Stimulated activated CD4-positive, alpha-beta T cell treated with anti-CD3 and anti-CD28 coated beads, Interleukin-2, amount 100 ng/mL, for 48 hours (primary cell): ENCODE measurements at places on chromosomes 6 and 20.

DNA sequence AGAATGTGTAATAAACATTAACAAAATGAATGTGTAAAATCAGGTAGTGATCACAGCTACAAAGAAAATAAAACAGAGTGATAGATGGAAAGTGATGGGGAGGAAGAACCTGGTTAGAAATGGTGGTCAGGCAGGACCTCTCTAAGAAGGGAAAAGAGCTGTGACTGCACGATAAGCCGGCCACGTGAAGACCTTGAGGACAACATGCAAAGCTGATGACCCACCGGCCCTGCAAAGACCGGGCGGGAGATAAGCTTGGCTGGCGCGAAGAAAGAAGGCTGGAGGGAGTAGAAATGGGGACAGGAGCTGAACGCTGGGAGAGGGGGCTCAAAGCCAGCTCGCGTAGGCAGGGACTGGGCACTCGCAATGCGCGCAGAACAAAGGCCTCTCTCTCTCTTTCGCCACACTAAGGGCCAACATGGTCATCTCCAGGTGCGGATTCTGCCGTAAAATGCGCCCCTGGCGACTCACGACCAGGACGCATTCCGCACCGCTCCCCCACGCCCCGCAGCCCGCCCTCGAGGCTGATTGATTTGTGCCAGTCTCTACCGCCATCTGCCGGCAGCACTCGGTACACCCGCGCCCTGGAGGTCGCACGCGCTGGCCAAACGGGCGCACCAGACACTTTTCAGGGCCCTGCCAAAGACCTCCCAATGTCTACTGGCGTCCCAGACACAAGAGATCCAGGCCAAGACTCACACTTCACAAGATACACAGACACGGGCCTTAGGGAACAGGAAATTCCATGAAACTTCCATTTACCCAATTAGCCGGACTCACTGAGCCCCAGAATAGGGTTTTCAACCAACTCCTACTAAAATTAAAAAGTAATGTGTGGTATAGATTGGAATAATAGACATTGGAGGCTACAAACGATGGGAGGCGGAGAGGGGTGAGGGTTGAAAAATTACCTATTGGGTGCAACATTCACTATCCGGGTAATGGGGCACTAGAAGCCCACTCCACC is 9.4 kb downstream of the DEFB132 start:
- DNase-seq, result peak; percentile 91

DNA sequence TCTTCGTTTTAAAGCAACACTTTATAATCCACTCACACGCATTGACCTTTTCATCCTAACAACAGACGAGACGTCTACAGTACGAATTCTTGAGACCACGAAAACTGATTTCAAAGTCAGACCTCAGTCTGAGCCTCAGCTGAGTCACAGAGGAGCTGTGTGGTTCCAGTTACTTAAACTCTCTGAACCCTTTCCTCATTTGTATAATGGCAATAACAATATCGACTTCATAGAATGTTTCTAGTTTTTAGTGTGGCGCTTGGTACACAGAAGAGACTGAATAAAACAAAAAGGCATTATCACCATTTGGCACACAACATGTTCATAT is 236.9 kb downstream of the ATXN1 start:
- no peak for DNase-seq

DNA sequence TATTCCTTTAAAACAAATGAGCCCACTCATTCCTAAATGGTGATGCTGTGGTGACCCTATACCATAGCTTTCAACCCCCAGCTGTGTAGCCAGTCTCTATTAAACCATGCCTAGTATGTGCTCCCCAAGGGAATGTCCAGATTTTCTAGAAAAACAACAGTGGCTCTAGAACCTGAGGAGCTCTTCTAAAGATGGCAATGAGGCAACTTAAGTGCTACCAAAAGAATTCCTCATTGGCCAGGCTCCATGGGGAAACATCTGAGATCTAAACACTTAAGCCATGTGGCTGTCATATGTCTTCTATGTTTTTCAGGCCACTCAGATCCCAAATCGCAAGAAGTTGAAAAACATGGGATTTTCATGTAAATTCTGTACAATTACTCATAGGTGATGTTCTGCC is 191.0 kb downstream of the TPBG start:
- DNase-seq, result no peak

- peak; percentile 77 for DNase-seq
Observed at GRCh38 chr6:28943557-28944411, 20.0 kb upstream of the TRIM27 start.

DNA sequence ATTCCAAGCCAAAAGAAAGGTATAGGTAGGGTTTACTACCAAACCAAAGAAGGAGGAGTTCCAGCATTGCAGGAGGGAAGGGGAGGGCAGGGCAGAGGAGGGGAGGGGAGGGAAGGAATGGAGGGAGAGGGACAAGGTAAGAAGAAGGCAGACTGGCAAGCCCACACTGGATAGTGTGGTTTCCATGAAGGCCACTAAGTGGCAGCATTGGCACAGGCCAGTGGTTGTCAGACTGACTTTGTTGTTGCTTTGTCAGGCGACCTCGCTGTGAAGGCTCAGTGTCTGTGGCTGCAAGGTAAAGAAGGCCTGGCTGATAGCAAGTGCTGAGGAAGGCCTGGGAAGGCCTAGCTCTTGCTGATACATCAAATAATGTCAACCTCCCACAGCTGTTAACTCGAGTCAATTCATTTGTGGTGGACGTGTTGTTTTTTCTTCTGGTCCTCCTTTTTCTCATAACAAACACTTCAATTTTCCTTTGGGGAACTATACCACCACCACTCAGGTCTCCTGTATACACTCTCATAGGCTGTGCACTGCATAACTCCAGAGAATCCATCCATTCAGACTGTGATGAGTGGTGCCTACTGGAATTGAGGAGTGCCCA is 7.7 kb upstream of the ZNF334 start:
- DNase-seq, result peak; percentile 30

DNA sequence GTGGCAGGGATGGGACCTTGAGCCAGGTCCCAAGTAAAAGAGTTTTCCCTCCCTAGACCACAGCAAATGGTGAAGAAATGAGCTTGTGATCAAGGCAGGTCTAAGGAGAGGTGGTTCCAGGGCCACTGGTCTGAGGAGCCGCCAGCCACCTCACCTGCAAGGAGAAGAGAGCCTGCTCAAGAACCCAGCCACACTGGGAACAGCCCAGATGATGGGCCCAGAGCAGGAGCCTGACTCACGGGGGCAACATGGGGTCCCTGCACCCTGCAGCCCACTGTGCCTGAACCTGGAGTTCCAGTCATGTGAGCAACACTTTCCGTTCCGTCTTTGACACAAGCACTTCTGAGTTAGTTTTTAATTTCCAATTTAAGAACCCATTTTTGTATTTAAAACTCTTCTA is 204.5 kb upstream of the CDH4 start:
- DNase-seq, result no peak

GRCh38 chr20:698276-698675 is 22.7 kb upstream of the SCRT2 start:
- DNase-seq, result no peak
